ENCODE measurements at places on chromosomes 5 and 9.

- no peak for DNase-seq
Measured at GRCh38 chr5:68515514-68515913, 300.0 kb downstream of the PIK3R1 start.

DNA sequence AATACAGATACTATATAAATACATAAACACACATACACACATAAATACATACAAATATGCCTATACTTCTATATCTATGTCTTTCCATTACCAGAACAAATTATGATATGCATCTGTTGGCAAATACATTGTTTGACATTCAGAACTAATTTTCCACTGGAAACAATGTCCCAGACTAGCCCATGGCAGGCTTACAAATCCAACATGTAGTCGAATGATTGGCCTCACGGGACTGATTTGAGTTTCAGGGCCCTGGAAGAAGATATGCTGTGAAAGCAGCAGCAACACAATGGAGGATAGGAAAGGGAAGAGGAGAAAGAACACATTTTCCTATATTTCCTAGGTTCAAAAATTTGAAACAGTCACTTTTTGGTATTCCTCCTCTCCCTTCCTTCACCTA is 881.1 kb upstream of the DMAC1 start:
- no peak for DNase-seq

DNA sequence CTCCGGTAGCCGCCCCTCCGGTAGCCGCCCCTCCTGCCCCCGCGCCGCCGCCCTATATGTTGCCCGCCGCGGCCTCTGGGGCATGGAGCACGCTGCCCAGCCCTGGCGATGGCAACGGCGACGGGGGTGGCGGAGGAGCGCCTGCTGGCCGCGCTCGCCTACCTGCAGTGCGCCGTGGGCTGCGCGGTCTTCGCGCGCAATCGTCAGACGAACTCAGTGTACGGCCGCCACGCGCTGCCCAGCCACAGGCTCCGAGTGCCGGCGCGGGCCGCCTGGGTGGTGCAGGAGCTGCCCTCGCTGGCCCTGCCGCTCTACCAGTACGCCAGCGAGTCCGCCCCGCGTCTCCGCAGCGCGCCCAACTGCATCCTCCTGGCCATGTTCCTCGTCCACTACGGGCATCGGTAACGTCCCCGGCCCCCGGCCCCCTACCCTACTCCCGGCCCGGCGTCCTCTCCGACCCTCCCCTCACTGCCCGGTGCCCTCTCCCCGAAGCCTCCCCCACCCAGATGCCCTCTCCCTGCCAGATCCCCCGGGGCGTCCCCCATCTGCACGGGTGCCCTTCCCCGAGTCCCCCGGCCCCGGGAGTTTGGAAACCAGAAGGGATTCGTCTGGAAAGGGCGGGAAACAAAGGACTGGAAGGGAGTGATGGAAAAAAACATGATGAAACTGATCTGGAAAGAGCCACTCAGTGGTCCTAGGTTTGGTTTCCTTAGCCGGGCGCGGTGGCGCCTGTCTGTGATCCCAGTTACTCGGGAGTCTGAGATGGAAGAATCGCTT is 417 bp downstream of the SRD5A1 start:
- no peak for DNase-seq

GRCh38 chr9:136613824-136614371 is 48.8 kb upstream of the EGFL7 start:
- DNase-seq = no peak

- no peak for DNase-seq
Measured at GRCh38 chr9:29039258-29039657, 1466.0 kb upstream of the C9orf72 start.

- no peak for DNase-seq
Measured at GRCh38 chr5:159536646-159537045, 206.4 kb upstream of the IL12B start.

- DNase-seq = no peak
Measured at GRCh38 chr5:75148051-75148450, 88.6 kb downstream of the ANKRD31 start.

DNA sequence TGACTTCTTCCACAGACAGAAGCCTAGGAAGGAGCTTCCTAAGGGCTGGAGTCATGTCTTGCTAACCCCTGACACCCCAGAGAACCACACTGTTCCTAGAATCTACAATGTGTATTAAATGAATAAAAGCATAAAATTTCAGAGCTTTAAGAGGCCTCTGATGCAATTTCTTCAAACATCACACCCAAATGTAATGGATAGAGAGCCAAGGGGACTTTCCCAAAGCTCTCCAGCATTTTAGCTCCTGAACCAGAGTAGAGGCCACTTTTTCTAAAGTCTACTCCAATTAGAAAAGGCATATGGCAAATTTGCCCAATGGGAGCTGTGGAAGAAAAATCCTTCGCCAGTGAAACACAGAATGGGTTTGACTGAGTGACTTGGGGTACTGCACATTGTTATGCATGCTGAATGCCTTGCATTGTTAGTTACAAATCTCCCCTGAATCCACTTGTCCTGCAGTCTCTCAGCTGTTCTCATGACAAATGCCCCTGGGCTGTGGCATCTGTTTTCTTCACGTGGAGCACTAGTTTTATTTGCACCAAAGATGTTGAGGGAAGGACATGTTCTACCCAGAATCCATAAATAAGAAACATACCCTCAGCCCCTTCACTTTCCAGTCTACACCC is 334.0 kb downstream of the ASTN2 start:
- no peak for DNase-seq

Data from activated CD4-positive, alpha-beta T cell treated with anti-CD3 and anti-CD28 coated beads for 24 hours (primary cell).